IMR-90 (cell line): ENCODE measurements at places on chromosomes 1 and 21. TPM values are rescaled to one million over a fixed set of nuclear protein-coding genes. Genes with fewer than 3 reads are reported as not detected.

DNA sequence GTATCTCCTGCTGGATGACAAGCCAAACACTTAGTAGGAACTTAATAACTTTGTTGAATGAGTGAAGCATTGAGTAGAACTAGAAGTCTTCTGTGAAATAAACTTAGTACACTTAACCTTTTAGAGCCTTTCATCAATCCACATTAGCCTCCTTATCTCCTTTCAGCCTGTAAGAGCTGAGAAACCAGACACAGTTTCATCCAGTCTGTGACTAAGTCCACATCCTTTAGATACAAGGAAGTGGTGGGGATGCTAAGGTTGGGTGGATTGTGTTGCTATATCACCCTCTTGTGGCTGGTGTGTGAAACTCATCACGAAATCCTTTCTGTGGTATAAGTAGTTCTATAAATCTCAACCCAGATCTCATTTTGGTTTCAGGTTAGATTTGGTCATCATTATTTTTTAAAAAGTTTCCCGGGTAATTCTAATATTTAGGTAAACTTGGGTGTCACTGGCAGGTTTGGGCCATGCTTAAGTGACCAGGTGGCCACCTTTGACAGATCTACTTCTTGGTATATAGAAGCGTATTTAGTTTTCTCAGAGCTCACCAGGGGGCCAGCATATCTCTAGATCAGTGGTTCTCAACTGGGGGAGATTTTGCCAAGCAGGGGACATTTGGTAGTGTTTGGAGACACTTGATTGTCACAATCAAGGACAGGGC lies 27.8 kb upstream of the CD84 start:
- peak; percentile 77 for DNase-seq

GRCh38 chr1:30599721-30600120 lies 123.7 kb downstream of the MATN1 start:
- no peak for DNase-seq

GRCh38 chr21:29640080-29640508 lies 299.7 kb downstream of the GRIK1 start:
- DNase-seq = no peak

GRCh38 chr21:41766883-41767605 lies at the start of gene RIPK4:
Gene RIPK4, minus strand, starts transcription at chr21:41767052. Its CDS starts 11 bp downstream, at chr21:41767041.
- DNase-seq = peak; percentile 23

The RSBN1 gene
- total RNA-seq = 11.7 and 12.8 TPM in 2 replicates

The CHODL gene
- under 0.01 TPM in 1 of 2 replicates, not detected in the other for total RNA-seq
